ENCODE measurements at places on chromosomes 6 and 20.

DNA sequence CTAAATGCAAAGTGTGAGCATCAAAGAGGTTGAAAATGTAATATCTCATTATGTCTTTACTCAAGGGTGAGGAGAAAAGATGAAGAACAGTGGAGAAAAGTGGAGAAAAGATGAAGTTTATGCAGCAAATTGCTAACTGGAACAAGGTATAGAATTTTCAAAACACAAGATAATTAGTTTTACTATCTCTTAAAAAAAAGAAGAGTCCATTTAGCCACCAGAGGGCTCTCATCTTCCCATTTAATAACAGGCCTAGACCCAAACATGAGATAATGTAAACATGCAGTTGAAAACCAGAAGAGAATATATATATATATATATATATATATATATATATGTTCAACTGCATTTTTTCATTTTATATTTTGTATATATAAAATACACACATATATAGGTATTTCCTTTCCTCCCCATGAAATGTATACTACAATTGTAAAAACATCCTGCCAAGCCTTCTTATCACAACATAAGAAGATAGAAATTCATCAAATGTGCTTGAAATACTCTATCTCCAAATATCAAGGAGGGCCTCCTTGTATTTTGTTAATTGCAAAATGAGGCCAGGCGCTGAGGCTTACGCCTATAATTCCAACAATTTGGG, 78.4 kb downstream of the ADTRP start:
- no peak for DNase-seq

GRCh38 chr6:31446481-31446880, 43.1 kb downstream of the MICA start:
- DNase-seq: no peak

GRCh38 chr20:12411246-12411940, 493.7 kb downstream of the BTBD3 start:
- no peak for DNase-seq

DNA sequence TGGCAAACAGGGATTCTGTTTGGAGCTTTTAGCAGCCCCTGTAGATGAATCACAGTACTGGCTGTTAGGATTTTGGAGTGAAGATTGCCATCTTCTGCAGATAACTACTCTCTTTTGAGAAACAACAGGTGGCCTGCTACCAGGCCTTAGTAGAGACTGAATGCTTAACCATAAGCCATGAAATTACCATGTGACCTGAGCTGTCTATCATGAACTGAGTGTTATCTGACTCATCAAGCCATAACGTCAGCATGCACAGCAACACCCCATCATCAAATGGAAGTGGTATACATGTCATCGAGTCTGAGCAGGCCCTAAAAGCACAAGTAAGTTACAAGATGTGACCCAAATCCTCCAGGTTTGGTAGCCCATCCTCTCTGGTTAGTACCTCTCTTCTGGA, 132.6 kb downstream of the GPR63 start:
- DNase-seq: no peak

- no peak for DNase-seq
Observed at GRCh38 chr6:18392346-18392877, 5.3 kb downstream of the RNF144B start.

DNA sequence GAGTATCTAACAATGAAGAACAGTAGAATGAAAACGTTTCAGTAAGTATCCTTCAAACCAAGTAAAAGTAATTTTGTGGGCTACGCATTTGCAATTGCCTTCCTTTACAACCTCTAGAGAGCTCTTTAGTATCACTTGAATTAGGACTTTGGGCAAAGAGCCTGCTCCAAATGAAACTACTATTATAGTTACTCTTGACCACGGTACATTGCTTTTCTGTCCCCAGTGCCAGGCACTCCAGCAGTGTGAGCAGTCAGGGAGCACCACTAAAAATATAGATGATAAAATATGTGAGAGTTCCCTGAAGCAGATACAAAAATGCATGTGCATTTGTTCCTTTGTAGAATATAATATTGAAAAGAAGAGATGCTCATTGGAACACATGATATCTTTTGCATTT, 450.1 kb upstream of the MANEA start:
- no peak for DNase-seq

GRCh38 chr20:4516876-4517275, 204.8 kb upstream of the PRND start:
- DNase-seq: no peak

DNA sequence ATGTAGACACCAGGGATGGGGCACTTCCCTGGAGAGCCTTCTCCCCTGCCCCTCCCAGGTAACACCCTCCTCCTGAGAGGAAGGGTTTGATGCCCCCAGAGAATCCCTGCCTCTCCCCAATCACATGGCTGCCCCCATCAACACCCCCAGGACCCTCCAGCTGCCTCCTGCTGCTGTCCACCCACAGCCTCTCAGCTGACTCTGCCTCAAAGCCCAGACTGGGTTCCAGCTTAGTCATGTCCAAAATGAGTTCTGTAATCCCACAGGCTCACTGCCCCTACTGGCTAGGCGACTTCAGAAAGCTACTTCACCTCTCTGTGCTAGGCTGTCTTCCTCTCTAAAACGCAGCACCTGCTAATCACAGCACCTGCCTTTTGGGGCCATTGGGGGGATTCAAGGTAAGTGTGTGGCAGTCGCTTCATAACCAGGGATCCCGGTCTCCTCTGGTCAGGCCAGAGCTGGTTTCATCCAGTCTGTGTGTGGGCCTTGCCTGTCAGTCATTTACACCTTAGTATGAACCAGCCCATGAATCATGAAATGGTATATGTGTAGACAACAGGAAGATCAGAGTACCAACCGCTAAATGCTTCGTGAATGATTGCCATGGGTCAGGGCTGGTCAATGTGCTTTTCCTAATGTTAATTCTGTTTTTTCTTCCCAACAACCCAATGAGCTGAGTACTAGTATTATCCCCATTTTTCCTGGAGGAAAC, 40.4 kb downstream of the TFEB start:
- DNase-seq: no peak

GRCh38 chr20:10307359-10307735, 88.7 kb downstream of the SNAP25 start:
- no peak for DNase-seq

DNA sequence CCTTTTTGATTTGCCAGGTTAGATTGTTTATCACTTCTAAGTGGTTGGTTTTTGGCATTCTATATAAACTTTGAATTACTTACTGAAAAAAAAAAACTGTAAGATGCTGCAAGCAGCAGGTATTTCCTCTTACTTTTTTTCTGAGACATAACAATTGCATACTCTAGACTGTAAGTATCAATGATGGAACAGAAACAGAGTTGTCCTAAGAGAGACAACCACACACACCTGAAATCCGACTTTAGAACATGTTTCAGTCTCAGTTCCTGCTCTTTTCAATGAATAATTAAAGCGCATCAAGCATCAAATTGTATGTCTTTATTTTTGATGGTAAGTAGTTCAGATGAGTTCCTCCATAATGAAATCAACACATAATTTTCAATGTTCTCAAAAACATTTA, 105.3 kb upstream of the KHDRBS2 start:
- DNase-seq: no peak

GRCh38 chr6:106488494-106489370, 128.2 kb downstream of the CRYBG1 start:
- DNase-seq: no peak

DNA sequence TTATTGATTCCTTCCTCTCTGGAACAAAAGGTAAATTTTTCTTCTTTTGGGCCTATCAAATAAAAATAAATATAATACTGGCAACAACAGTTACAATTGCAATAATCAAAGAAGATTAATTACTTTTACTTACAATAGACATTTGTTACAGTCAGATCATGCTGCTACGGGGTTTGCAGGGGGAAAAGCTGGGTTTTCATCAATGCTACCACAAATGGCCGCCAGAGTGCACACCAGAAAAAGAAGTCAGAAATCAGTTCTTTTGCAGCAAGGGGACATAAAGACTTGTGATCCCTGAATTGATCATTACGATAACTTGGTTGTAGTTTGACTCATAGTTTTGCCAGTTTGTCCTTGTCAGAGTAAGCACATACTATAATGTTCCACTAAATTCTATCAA, 714.5 kb upstream of the EYS start:
- no peak for DNase-seq
